Fibroblast of skin of abdomen (primary cell): ENCODE measurements at places on chromosomes 12 and 14.
A peak's percentile ranks its signal among the peaks of the same experiment; 100 is the strongest.

DNA sequence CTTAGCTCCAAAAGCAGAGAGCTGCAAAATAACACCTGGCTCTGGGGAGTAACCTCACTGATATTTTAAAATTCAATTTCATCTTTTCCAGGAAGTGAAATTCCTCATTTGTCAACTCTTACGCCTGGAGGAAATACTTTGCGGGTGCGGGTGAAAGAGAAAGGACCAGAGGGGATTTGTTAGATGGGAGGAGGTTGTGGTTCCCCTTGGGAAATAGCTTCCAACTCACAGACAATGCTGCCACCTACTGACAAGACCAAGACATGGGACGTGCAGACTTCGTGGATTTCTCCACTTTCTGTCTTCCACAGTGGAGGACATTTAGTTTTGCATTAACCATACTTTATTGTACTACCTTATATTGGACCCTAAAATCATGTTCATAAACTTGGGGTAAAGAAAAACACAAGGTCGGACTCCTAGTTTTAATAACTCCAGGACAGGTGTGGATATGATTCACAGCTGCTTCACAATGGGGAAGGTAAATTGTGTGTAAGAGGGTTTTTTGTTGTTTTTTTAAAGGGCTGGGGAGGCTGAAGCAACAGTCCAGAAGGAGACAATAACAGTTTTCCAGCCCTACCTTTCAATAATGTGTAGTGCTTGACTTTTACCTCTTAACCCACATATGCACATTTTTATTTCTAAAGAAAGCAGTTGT, 10.8 kb downstream of the FBXL14 start:
- peak; percentile 86 for DNase-seq

DNA sequence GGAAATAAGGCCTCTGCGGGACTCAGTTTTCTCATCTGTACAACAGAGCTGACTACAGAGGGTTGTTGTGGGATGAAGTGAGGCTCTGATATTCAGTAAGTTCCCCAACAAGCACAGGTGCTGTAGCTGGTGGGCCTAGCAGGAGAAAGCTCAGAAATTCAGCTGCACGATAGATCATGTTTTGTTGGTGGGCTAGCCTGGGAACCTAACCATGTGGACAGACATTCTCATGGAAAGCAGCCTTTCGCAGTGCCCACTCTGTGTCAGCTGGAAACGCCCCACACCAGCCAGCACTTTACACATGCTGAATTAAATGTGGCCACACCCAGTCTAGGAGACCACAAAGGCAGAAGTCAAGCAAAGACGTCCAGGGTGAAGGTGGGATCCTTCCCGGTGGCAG, 16.1 kb downstream of the PITPNM2 start:
- no peak for DNase-seq

- DNase-seq = peak; percentile 48
These were observed 211.8 kb downstream of the SNAPC1 start for GRCh38 chr14:61973981-61974380.

DNA sequence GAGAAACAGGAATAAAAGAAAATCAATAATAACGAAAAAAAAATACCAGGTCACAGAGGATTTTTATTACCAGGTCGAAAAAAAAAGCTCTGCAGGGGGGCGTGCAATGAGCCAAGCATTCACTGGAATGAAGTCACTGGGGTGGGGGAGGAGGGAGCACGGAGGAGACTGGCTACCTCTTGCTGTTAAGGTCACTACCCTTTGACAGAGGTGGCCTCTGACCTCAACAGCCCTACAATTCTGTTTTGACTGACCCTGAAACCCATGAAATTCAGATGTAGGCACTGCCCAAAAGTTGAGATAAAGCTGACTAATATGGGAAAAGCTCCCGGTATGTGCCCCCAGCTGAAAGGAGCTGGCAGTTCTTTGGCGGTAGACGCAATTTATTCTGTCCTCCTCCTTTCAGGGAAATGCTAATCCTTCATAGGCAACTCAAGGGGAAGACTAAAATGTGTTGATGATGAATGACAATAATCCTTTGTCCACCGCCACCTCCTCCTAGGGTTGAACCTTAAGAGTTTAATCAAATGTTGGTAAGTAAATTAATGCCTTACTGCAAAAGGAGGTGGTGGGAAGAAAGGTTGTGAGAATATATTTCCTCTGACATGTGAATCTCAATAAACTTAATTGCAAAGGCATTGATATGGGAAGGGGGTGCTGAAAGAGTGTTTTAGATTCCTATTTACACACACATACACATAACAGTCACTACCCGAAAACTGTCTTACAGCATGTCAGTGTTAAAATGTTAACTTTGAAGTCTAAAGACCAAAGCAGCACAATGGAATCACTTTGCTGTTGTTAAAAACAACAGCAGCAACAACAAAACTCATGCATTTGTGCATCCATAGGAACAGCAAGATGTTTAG, 6.3 kb upstream of the RIC8B start:
- DNase-seq = peak; percentile 36

DNA sequence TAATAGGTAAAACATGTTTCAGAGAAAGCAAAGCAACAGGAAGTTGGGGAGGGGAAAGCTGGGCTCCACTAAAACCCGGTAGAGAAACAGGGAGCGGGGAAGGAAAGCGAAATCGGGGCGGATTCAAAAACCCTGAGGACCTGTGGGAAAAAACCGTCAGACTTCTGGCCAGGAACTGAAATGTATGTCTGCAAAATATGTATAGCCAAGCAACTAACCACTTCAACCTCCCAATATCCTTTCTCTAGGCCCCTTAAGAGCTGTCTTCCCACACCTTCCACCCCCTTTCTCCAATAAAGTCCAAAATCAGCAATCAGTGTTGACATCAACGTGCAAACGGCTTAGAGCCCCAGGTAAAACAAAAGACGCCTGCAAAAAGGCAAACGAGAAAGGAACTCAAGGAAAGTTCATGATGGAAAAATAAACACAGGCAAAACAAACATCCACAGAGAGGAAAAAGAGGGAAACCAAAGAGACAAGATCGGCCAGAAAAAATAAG, 32.8 kb downstream of the SIX1 start:
- no peak for DNase-seq

GRCh38 chr12:126708492-126708896, 1558.5 kb upstream of the TMEM132C start:
- DNase-seq = peak; percentile 26

DNA sequence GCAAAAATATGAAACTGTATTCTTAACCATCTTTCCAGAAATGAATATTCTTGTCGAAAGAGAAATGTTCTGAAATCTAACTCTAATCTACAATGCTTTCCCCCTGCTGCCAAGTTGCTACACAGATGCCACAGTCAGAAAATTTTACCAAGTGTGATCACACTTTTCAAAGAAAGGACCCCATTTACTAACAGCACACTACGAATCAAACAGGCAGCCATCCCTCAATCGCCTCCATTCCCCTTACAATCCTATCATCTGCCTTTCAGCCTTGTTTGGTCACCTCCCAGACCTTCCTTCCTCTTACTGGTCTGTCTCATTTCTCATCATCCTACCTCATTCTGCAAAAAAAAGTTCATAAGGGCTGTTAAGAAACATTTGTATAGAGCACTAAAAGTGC, 190.1 kb downstream of the MED13L start:
- DNase-seq = no peak

GRCh38 chr14:38016497-38016896, 191.2 kb upstream of the SSTR1 start:
- DNase-seq = no peak

DNA sequence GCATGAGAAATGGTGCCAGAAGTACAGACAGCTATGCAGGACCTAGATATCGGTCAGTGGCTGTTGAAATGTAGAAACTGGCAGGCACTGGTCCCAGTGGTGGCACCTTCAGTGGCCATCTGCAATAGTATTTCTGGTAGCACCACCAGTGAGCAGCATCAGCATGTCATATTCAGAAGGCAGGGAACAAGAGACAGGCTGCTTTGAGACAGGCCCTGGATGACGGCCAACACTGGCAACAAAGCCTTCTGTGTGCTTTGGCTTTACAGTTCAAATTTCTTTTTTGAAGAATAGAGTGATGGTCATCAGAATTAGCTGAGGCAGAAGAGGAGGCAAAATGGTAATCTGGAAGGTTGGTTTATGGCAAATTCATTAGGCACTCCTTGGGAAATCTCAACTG, 273.4 kb upstream of the SLC16A7 start:
- no peak for DNase-seq

- no peak for DNase-seq
These were observed 267.9 kb downstream of the TMEM132C start for GRCh38 chr12:128534906-128535305.

- DNase-seq = peak; percentile 86
These were observed 103.2 kb downstream of the SLC38A4 start for GRCh38 chr12:46722394-46723185.

- no peak for DNase-seq
These were observed 761 bp upstream of the NDRG2 start for GRCh38 chr14:21025371-21026273.

DNA sequence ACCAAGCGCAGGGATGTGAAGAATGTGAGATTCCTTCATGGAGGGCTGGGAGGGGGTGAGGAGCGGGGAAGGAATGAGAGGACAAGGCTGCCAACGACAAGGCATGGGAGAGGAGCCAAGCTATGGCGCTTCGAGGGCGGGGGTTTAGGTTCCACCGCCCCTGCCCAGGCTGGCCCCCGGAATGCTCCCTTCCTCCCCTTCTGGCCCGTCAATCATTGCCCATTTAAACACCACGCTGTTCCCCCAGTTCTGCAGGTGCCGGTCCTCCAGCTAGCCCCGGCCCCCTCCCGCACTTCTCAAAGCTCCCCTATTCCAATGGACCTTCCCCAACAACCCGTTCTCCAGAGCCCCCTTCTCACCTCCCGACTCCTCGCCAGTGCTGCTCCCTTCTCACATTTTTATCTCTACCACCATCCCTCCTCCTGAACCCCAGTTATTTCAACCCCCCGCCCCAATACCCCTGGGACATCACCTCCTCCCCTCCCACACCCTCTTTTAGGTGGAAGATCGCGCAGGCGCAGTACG, 428 bp downstream of the RNF41 start:
- peak; percentile 88 for DNase-seq
